Stimulated activated CD4-positive, alpha-beta T cell treated with anti-CD3 and anti-CD28 coated beads, Interleukin-4, amount 100 ng/mL, for 24 hours (primary cell): ENCODE measurements at places on chromosomes 7 and 10.

- DNase-seq, result no peak
Observed at GRCh38 chr7:879093-879492, 2.7 kb downstream of the GET4 start.

GRCh38 chr7:98423043-98423442, 22.2 kb upstream of the BAIAP2L1 start:
- no peak for DNase-seq

DNA sequence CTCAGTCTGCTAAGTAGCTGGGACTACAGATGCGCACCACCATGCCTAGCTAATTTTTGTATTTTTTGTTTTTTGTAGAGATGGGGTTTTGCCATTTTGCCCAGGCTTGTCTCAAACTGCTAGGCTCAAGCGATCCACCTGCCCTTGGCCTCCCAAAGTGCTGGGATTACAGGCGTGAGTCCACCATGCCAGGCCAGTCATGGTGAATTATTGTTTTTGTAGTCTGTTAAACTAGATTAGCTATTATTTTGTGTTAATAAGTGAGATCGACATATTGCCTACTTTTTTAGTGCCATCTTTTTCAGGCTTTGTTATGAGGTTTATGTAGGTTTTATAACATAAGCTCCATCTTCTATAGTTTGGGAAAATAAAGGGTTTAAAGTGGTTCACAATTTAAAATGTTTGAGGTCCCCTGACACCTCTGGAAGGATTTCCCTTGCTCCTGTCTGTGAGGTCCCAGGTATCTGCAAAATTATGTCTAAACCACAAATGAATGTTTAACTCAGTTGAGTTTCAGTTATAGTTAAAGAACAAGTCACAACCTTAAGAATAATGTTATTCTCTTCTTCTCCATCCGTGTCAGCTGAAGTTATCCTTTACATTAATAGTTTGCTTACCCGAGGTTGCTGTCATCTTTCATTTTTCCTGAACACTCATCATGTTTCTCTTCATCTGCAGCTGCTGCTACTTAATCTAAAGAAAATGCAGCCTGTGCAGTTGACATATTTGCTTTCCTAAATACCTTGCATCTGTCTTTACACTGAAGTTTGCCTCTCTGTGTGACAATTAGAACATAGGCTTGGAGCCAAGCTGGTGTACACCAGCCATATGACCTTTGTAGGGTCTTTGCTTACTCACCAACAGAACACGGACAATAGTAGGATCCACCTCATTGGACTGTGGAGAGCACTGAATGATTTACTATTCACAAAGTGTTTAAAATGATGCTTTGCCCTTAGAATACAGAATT, 8.9 kb upstream of the VSTM4 start:
- DNase-seq, result no peak

DNA sequence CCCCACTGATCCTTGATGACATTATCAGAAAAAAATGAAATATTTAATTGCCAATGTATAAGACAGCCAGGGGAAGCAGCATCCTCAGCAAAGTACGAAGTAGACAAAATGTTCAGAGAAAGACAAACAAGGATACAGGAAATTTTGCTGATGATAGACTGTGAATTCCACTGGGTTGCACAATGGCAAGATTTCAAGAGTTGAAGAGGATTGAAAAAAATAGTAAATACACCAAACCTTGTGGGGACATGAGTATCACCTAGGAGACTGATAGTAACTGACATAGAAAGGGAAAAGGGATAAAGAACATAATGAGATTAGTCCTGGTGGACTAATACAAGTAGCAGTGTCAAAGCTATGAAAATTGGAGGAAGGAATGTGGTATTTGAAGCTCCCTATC, 16.5 kb downstream of the CNOT4 start:
- no peak for DNase-seq

DNA sequence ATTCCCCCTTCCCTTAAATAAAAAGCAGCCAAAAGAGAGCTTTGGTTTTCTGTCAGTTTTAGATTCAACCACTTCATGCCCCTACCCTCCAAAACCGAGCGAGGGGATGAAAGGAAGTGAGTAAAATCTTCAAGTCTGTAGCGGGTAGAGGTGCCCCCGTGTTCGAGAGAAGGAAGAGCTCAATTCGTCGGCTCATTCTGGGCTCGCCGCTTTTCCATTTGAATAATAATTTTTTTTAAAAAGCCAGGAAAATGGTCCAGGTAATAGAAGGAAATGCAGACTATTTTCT, 436.2 kb upstream of the GALNT17 start:
- no peak for DNase-seq

DNA sequence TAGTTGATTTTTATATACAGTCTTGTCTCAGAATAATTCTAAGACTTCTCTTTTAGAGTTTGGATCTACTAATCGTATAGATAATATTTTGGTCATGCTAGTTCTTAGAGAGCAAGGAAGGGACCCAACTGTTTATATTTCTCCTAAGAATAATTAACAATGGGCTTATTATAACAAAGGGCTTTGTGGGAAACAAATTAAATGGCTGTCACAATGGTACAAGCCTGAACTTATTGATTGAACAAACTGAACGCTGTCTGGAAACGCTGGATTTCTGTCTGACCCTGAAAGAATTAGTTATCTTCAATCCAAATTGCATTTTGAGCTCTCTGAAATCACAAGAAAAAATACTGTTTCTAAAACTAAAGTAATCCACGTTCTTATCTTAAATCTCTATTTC, 56.8 kb downstream of the CSTF2T start:
- DNase-seq, result no peak

DNA sequence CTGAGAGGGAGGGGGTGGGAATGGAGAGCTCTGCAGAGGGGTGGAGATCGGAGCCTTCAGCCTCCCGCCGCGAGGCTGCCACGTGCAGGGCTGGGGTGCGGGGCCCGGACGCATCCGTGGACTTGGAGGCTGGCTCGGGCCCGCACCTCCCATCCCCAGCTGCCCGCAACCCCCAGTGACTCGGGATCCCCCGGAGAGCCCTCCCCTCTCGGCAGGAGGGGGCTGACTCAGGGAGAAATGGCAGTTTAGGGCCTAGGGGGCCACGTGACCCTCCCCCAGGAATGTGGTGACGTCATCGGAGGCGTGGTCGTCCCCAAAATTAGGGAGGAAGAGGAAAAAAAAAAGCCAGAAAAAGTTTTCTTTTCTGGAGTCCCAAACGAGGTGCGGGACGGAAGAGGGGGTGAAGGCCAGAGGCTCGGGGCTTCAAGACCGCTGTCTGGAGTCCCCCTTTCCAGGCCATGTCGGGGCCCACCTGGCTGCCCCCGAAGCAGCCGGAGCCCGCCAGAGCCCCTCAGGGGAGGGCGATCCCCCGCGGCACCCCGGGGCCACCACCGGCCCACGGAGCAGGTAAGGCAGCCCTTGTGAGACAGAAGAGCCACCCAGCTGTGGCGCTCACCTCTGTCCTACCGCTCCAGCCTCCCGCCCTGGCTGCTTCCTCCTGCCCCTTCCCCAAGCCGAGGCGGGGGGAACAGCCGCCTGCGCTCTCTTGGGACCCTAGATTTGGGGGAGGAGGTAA, at the start of gene TRIP6:
Gene TRIP6 (plus strand): TSS at position 348 of the 736 bp plus-strand sequence. CDS start 111 bp downstream, at position 459.
- DNase-seq, result peak; percentile 77

DNA sequence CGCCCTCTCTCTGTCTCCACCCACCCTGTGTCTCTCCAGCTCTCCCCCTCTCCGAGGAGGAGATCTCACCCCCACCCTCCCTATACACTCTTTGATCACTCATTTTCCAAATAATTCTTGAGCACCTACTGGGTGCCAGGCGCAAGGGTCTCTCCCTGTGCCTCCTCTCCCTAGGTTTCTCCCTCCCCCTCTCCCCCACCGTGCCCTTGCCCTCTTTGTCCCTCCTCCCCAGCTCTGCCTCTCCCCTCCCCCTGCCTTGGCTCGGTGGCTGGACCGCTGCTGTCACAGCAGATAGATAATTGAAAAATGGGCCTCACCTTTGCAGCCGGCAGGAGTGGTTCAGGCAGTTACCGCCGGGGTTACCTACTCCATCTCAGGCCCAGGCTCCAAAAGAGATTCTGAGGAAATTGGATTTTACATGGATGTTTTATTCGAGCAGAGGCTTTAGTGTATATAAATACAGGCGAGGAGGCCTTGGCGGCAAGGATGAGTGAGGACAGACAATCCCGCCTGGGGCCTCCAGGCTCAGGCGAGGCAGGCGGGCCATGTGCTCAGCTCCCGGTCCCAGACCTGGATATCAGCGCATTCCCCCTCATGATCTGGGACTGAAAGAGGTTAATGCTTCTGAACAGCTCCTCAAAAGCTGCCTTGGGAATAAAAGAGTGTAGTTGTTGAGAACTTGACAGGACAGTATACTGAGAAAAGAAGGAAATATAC, 60.8 kb upstream of the BTRC start:
- DNase-seq, result no peak

GRCh38 chr10:55813451-55814170, 547.4 kb downstream of the ZWINT start:
- no peak for DNase-seq

GRCh38 chr7:81600608-81601007, 169.2 kb downstream of the HGF start:
- no peak for DNase-seq

GRCh38 chr7:141272417-141272816, 198.6 kb downstream of the TMEM178B start:
- no peak for DNase-seq

GRCh38 chr10:128855618-128856428, 611.2 kb upstream of the MGMT start:
- DNase-seq, result no peak

GRCh38 chr7:75723444-75723843, 15.3 kb downstream of the HIP1 start:
- DNase-seq, result no peak

DNA sequence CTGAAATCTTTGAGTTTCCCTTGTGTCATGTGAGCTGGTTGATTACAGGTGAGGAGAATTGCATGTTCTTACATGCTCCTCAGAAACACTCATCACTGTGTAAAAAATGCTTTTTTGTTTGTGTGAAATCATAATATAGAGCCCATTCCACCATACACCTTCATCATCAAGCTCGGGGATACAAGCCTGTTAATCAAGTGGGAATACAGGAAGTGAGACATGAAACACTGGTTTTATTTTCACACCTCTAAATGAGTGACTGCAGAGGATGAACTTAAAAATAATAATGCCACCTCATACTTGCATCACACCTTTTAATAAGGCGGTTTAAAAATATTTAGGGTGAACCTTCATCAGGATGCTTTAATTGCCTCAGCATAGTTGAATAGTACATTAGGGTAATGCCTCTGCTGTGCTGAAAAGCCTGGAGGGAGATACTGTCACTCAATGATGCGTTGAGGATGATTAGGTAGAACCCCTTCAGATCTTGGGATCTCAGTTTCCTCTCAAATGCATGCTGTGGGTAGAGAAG, 164.6 kb downstream of the AUTS2 start:
- DNase-seq, result no peak

GRCh38 chr7:75889826-75890225, 11.0 kb downstream of the RHBDD2 start:
- DNase-seq, result no peak

DNA sequence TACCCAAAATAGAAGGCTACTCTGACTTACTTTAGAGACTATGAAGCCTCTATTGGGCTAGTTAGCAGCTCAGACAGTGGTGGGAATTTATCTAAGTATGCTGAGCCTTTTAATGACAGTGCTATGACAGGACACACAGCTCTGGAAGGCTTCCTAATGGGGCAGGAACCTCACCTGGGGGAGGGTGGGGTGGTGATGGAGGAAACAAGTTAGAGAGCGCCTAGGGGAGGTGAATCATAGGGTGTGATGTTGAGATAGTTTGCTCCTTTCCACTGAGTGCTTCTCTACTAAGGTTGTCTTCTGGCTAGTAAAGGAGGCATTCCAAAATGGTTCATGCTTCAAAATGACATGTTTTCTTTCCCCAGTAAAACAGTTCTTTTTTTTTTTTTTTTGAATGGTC, 42.1 kb downstream of the PPP1R9A start:
- DNase-seq, result no peak

- DNase-seq, result no peak
Observed at GRCh38 chr7:50321487-50322067, 17.1 kb downstream of the IKZF1 start.

DNA sequence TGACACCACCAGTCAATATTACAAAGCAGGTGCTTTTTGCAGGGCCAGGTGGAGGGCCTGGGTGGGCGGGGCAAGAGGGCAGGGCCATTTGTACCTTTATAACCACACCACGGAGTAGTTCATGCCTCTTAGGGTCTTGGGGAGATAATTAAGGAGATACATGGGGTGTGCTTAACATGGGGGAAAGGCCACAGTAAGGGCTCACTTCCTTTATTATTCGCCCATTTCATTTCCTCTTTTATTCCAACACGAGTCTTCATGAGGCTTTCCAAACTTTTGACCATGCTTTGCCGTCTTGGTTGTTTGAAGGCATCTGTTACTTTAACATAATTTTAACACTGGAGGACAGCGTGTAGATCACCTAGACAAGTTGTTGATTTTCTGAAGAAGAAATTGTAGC, 33.3 kb upstream of the LYZL2 start:
- no peak for DNase-seq

DNA sequence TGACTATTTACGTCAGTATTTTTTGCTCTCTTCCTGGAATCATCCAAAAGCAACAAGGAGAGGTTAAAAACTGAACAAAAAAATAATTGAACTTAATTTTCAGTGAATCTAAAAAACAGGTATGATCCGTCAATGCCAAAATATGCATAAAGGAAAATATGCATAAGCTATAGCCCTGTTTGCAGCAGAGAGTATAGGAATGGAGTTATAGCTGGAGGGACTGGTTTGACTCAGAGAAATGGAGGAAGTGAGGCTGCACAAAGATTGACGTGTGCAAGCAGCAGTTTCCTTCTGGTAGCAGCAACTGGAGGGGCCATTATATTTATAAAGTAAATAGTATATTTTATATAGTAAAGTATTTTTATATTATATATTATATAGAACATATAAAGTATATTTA, 37.1 kb downstream of the GNG11 start:
- DNase-seq, result no peak

GRCh38 chr7:107115762-107116540, 52.9 kb upstream of the HBP1 start:
- no peak for DNase-seq

- no peak for DNase-seq
Observed at GRCh38 chr7:47408675-47409074, 173.2 kb downstream of the TNS3 start.

GRCh38 chr10:93473804-93474472, 8.2 kb downstream of the MYOF start:
- DNase-seq, result no peak

- no peak for DNase-seq
Observed at GRCh38 chr7:14446829-14447228, 455.7 kb downstream of the DGKB start.

- DNase-seq, result no peak
Observed at GRCh38 chr10:14658331-14659127, 116.2 kb downstream of the FAM107B start.

- no peak for DNase-seq
Observed at GRCh38 chr10:21069278-21069677, 172.2 kb upstream of the NEBL start.

- DNase-seq, result no peak
Observed at GRCh38 chr10:103699611-103700435, 155.6 kb downstream of the SH3PXD2A start.
